ENCODE measurements at places on chromosomes 16 and 17.

DNA sequence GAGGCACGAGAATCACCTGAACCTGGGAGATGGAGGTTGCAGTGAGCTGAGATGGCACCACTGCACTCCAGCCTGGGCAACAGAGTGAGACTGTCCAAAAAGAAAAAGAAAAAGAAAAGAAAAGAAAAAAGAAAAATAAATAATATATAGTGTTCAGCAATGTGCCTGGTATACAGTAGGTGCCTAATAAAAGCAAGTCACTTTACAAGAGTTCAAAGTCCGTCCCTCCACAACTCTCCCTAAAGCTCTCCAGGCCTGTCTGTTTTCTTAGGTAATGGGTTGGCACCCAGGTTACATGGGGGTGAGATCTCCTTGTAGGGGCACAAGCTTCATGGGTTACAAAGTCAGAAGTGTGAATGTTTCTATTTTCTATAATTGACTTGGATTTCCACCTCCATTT, 16.6 kb upstream of the ANKRD40CL start:
- DNase-seq = no peak

DNA sequence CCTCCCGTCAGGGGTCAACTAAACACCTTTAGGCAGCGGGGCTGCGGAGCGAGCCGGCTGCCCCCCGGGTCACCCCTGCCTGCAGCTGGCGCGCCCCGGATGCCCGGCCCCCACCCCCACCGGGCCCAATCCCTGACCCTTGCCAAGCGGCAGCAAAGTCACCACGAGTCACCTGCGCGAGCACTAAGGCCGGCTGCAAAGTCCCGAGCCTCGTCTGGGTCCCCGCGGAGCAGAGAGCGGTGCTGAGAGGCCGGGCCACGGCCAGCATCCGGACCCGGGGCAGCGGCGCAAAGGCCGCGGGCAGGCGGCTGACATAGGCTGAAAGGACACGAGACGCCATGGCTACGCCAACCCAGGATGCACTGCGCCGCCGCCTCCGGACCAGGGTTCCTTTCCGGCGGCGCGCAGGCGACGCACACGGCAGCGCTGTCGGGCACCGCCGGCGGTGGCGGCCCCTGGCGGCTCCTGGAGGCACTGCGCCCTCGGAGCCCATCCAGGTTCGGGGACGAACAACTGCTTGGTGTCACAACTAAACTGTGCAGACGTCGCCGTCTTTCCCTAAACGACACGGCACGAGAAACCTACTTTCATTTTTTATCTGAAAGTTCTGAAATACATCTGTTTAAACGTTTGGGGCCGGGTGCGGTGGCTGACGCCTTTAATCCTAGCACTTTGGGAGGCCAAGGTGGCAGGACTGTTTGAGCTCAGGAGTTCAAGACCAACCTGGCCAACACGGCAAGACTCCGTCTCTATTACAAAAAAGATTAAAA, at the start of gene NDUFAB1:
Gene NDUFAB1 (minus strand): TSS at position 366 of the 770 bp plus-strand sequence. CDS start 26 bp downstream, at position 340.
- DNase-seq = peak; percentile 96

- no peak for DNase-seq
These were observed 25.5 kb upstream of the SSTR2 start for GRCh38 chr17:73139296-73139695.

DNA sequence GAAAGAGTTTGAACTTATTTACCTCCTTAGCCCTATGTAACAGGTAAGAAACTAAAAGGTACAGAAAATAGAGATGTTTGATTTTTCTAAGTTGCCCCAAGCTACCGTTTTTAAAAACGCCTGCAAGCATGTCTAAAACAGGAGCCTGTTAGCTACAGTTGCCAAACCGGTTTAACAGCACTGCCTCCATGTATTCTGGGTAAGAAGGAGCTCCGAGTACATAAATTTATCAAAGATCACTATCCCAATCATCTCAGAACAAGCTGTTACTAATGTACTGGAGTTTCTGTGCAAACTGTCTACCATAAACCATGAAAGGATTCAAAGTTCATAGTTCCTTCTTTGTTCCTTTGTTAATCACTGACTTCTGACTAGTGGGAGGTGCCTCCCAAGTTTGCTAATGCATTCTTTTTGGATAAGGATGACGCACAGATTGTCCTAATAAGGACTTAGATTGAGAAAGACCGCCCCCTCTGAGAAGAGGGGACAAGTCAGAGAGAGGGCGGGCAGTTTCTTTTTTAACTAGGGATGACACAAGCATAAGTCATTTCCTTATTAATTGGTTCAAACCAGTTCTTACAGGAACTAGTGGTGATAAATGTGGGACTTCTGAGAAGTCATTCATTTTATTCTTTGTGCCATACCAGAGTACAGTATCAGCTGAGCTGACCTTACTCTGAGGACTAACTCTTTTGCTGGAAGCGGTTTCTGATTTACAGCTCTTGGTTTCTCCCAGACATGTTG, 55.3 kb downstream of the TUBD1 start:
- peak; percentile 30 for DNase-seq

GRCh38 chr17:1612400-1612799, 16.2 kb downstream of the SLC43A2 start:
- DNase-seq = no peak

DNA sequence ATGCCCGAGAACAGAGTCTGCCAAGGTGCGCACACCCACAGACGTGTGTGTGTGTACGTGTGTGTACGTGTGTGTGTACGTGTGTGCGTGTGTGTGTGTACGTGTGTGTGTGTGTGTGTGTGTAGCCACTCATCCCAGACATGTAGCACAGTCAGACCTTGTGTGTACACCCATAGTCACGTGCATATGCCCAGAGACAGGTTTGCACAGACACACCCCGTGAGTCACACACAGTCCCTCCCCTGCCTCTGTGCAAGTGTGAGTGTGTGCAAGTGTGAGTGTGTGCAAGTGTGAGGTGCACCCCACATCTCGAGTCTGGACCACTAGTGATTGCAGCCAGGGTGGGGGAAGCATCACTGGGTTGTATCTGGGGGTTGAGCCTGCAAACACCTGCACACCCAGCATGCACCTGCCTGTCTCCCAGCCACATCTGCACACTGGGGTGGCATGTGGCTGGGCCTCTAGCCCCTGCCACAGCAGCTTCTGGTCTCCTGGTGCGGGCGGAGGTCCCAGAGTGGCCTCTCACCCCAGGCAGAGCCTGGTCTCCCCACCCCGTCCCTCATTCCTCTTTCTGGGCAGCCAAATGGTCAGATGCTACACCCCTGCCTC, 23.6 kb downstream of the BAHCC1 start:
- no peak for DNase-seq

DNA sequence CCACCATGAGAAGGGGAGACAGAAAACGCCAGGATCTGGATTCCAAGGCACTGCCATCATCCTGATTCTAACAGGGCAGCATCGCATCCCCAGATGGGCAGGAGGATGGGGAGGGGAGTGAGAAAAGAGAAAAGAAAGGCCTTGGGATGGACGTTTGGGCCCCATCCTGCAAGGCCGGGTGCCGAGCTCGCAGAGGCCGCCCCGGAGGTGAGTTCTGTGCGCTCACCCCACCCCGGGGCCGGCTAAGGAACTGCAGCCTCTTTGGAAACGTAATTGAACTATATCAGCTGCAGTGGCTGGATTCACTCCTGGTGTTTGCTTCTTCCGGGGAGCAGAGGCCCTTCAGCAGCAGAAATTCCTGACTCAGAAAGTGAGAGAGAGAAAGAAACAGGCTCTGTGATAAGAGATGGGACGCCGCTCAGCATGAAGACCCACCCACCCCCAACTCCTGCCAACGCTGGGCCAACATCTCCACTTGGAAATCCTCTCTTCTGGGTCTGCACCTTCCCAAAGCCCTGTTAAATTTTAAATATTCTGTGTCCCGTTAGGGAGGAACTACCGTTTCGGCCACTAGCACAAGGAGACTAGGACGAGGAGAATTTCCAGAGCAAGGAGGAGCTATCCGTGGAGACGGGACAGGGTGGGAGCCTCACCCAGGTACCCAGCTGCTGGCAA, 8.5 kb upstream of the SSTR2 start:
- peak; percentile 81 for DNase-seq

DNA sequence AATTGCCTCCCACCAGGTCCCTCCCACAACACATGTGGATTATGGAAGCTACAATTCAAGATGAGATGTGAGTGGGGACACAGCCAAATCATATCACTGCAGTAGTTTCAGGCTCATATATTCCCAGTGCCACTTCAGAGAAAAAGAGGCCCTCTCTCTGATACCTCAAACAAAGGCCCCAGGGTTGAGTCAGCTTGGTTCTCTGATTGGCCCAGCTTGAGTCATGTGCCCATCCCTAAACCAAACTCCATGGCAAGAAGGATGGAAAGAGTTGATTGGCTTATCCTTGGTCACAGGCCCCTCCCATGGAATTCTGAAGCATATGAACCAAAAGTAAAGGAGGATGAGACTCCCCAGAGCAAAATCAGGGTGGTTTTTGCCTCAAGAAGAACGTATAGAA, 75.9 kb upstream of the IRX6 start:
- no peak for DNase-seq

- no peak for DNase-seq
These were observed 417.0 kb upstream of the HSBP1 start for GRCh38 chr16:83390759-83391158.

GRCh38 chr17:39225959-39226683, 376 bp upstream of the STAC2 start:
- DNase-seq = peak; percentile 90
